GM04503 (cell line): ENCODE measurements at places on chromosomes 6 and 20.

- no peak for DNase-seq
Measured at GRCh38 chr20:41406353-41406752, 39.7 kb upstream of the EMILIN3 start.

- no peak for DNase-seq
Measured at GRCh38 chr6:14896475-14896874, 349.4 kb upstream of the JARID2 start.

DNA sequence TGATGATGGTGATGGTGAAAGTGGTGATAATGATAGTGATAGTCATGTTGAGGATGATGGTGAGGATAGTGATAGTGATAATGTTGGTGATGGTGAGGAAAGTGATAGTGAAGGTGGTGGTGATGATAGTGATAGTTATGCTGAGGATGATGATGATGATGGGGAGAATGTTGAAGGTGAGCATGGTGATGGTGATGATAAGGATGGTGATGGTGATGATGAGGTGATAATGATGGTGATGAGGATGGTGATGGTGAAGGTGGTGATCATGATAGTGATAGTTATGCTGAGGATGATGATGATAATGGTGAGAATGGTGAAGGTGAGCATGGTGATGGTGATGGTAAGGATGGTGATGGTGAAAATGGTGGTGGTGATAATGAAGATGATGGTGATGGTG, 64.9 kb upstream of the ZNF337 start:
- no peak for DNase-seq

GRCh38 chr6:147384029-147384428, 124.5 kb upstream of the SAMD5 start:
- no peak for DNase-seq
